Renal pelvis (tissue), 12 donors: ENCODE measurements at places on chromosomes 7 and 10.
A peak's percentile ranks its signal among the peaks of the same experiment; 100 is the strongest.

DNA sequence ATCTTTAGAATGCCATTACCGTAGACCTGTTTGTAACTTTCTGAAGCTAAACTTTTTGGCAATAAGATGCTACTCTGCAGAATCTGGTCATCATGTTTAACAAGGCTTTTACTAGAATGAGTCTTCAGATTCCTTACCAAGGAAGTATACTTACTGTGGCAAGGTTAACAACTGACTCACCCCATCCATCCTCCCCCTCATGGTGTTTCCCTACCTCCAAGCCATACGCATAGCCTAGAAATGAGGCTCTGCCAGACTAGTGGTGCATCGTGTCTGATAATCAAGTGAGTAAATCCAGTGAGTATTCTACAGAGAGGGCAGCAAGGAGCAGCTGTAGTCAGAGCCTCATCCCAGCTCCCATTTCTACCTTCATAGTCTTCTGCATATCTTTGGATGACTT is 223.6 kb downstream of the IPMK start:
- no peak for DNase-seq

DNA sequence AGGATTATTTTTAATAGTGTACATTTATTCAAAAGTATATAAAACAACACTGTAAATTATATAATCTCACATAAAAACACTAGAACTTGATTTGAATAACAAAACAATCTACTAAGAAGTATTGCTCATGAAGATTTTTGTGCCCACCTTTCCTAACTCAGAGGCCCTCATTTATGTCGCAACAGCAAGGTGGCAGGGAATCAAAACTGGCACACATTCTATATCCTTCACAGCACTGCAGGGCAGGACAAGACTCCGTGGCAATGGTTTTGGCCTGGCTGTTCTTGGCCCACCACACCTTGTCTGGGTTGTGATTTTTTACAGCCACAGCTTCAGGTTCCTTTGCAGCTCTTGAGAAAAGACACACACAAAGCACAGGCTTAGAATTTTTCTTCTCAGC is 3.4 kb upstream of the CUZD1 start:
- no peak for DNase-seq

- no peak for DNase-seq
Observed at GRCh38 chr7:34153656-34154270, 248.4 kb downstream of the BMPER start.

DNA sequence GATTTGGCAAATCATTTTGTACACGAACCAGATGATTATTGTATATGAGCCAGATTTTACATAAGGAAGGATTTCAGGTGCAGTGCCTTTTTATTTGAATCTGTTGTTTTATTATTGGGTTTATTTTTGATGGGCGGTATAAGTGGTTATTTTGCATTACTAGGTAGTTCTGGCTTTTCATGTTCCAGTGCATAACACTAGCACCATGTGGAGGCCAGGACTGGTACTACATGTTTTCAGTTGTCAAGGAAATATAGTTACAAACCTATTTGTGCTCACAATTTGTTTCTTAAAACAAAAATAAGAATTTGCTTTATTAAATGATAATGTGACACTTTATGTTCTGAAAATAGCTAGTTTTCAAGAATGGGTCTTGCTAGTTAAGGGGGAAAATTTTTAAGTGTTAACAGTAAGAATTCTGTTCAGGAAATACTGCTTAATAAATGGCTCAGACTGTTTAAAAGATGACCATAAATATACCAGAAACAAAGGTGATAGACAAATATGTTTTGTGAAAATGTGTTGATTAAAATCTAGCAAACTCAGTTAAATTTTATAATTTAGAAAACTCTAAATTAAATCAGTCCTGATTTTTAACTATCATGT is 7.1 kb upstream of the SEMA3E start:
- DNase-seq: peak; percentile 40
